ENCODE measurements at places on chromosomes 3 and 15. TPM values are rescaled to one million over a fixed set of nuclear protein-coding genes. Genes with fewer than 3 reads are reported as not detected.

Gene HYAL1
- 29.6 TPM for total RNA-seq

Gene GCSAM
- total RNA-seq: 2.4 TPM

Gene ZIC1
- total RNA-seq: not detected

Gene AMIGO3
- 0.19 TPM for total RNA-seq

Gene IGF1R
- total RNA-seq: 28.0 TPM

Gene ALG1L2
- not detected for total RNA-seq

Gene GPR171
- not detected for total RNA-seq

Gene TJP1
- total RNA-seq: 46.3 TPM

Gene PROS1
- total RNA-seq: 4.3 TPM

Gene TMEM212
- not detected for total RNA-seq

Gene CCRL2
- not detected for total RNA-seq

Gene SLC35G2
- total RNA-seq: 3.4 TPM

Gene RPUSD2
- 16.2 TPM for total RNA-seq

Gene CCDC80
- total RNA-seq: 8.6 TPM

Gene LIPH
- 9.6 TPM for total RNA-seq

Gene MYH15
- total RNA-seq: 0.21 TPM

Gene MYZAP
- total RNA-seq: 5.1 TPM

Gene ANKDD1A
- total RNA-seq: 1.4 TPM

Gene STRIT1
- total RNA-seq: not detected

Gene PRR20G
- total RNA-seq: not detected

Gene IGSF10
- 0.07 TPM for total RNA-seq

Gene ISLR
- not detected for total RNA-seq

Gene IMPG2
- 0.05 TPM for total RNA-seq

Gene CHCHD4
- total RNA-seq: 22.0 TPM

Gene SLC24A5
- total RNA-seq: not detected

Gene ATP8B4
- total RNA-seq: 0.56 TPM

Gene TMEM43
- total RNA-seq: 92.5 TPM

Gene CTXND1
- total RNA-seq: not detected

Gene MCTP2
- 11.6 TPM for total RNA-seq
